Activated CD4-positive, alpha-beta T cell treated with anti-CD3 and anti-CD28 coated beads for 24 hours (primary cell): ENCODE measurements at places on chromosomes 4 and X.

- DNase-seq, result no peak
Observed at GRCh38 chr4:73019462-73020047, 50.0 kb downstream of the COX18 start.

DNA sequence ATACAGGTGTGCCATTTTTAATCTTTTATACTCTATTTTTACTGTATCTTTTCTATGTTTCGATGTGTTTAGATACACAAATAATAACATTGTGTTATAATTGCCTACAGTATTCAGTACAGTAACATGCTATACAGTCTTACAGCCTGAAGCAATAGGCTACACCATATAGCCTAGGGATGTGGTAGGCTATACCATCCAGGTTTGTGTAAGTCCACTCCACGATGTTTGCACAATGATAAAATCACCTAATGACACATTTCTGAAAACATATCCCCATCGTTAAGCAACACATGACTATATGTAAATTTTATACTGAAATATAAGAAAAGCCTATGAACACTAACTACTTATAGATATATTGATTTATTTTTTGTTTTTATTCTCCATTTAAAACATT lies 48.9 kb upstream of the EXOC1L start:
- no peak for DNase-seq

DNA sequence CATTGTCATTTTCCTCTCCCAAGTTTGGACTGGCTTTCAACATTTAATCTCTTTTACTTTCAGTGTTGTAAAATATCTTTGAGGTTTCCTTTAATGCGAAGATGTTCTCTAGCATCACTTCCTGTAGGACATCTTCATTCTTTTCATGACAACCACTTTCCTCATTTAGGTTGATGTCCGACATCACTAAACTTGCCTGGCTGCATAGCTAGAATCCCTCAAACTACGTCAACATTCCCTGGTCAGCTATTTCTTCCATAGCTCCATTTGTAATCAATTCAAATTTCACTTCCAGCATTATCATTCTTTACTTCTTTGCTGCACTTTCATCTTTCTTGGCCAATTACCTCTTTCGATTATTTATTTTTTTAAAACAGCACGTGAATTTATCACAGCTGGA lies 198.6 kb upstream of the EMCN start:
- DNase-seq, result no peak

DNA sequence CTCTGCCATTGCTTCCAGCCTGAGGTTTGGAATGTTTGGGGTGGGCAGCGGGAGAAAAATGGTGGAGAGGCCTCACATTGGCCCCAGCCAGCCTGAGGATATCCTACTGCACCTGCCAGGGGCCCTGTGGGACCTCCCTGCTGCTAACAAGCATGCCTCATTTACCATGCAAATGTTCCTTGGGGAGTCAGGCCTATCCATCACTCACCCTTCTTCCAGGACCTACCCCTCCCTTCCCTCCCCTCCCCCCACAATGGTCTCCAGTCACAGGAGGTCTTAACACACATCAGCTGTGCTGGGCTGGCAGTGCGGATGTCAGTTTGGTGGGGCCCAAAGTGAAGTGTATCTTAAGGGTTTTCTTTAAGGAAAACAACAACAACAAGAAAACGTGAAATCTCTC lies 139.2 kb downstream of the SHOX start:
- no peak for DNase-seq

DNA sequence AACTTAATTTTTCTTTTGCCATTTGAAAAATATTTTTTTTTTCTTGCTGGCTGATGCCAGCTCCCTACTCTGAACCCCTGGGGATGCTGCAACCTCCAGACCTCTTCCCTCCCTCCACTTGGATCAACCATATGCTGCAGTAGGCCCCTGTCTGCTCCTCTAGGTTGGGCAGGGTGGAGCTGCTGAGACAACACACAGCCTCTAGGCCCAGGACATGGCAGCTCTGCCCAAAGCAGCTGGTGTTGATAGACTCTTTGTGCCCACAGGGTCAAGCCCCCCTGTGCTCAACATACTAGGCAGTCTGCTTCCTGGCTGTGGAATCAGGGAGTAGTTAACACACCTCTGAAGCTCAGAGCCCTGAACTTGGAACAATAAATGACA lies 19.9 kb upstream of the CLNK start:
- DNase-seq, result no peak

DNA sequence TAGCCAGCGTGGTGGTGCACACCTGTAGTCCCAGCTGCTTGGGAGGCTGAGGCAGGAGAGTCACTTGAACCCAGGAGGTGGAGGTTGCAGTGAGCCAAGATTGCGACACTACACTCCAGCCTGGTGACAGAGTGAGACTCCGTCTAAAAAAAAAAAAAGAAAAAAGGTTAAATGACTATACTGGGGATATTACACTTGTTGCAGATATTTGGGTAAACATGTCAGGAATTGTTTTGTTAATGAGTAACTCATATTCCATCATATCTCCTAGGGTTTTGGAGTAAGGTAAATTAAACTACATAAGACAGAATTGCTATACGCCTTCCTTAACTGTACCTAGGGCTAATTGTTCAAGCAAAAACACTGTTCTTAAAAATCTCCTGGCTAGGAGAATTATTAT lies 291.4 kb upstream of the IGFBP7 start:
- DNase-seq, result no peak

- no peak for DNase-seq
Observed at GRCh38 chr4:102139132-102139573, 206.1 kb downstream of the SLC39A8 start.

- DNase-seq, result no peak
Observed at GRCh38 chrX:119503484-119503861, 35.2 kb downstream of the SLC25A5 start.

GRCh38 chr4:68905598-68905938 lies 46.0 kb downstream of the UGT2A3 start:
- no peak for DNase-seq

- DNase-seq, result no peak
Observed at GRCh38 chr4:139844459-139845036, 178.9 kb downstream of the MGST2 start.

GRCh38 chrX:1086444-1087409 lies 125.7 kb downstream of the CRLF2 start:
- no peak for DNase-seq
